ENCODE measurements at places on chromosomes 13 and 19.
A peak's percentile ranks its signal among the peaks of the same experiment; 100 is the strongest.

- DNase-seq, result no peak
Observed at GRCh38 chr13:25927932-25928331, 123.9 kb downstream of the SHISA2 start.

DNA sequence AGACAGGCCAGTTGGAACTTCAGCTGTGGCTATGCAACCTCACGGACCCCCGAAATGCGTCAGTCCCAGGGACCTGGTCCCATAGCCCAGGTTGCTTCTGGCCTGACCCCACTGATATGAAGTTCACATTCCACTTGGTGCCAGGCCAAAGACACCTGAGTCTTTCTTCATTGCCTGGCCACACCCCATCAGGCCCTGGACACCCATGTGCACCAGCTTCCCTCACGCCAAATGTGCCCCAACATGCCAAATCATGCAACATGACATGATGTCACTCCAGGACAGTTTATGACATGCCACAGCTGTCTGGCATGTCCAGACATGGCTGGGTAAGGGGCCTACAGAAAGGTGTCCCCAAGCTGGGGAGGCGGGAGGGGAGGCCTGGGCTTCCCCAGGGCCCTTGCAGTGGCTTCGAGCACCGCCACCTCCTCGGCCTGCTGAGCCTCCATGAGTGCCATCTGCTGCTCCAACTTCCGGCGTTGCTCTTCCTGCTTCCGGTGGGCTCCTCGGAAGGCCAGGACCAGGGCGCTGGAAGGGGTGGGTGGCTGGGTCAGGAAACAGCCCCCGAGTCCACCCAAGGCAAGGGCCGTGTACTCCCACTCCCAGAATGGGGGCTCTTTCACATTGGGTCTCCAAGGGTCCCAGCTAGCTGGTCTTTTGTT, 4.3 kb upstream of the NR2F6 start:
- DNase-seq, result no peak

DNA sequence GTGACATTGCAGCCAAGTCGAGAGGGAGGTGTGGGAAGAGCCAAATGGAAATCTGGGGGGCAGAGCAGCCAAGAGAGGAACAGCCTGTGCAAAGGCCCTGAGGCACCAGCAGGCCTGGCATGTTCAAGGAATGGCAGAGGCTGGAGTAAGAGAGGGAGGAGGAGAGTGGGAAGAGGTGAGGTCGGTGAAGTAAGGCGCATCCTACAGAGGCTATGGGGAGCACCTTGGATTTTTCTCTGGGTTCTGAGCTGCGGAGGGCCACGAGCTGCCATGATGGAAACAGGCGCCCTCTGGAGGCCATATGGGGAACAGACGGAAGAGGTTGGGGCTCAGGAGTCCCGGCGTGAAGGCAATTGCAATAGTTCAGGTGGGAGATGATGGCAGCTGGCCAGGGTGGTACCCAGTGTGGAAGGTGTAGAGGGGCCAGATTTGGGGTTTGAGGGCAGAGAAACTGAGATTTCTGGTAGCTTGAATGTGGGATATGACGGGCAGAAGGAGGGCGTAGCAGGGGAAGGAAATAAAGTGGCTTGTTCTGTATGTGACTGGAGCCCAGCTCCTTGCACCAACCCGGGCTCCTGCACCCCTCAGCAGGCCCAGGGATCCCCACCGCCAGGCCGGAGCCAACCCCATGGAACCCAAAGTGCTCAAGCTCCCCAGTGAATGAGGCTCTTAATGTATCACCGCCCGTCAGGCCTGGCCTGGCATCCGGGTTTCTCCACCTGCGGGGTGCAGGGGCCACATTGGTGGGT, 20.5 kb upstream of the STRN4 start:
- peak; percentile 72 for DNase-seq

GRCh38 chr13:113117335-113117872, 5.2 kb upstream of the F10 start:
- no peak for DNase-seq

GRCh38 chr19:8593931-8594330, 16.6 kb downstream of the ADAMTS10 start:
- DNase-seq, result no peak

GRCh38 chr13:106850973-106851650, 283.2 kb upstream of the ARGLU1 start:
- DNase-seq, result no peak

DNA sequence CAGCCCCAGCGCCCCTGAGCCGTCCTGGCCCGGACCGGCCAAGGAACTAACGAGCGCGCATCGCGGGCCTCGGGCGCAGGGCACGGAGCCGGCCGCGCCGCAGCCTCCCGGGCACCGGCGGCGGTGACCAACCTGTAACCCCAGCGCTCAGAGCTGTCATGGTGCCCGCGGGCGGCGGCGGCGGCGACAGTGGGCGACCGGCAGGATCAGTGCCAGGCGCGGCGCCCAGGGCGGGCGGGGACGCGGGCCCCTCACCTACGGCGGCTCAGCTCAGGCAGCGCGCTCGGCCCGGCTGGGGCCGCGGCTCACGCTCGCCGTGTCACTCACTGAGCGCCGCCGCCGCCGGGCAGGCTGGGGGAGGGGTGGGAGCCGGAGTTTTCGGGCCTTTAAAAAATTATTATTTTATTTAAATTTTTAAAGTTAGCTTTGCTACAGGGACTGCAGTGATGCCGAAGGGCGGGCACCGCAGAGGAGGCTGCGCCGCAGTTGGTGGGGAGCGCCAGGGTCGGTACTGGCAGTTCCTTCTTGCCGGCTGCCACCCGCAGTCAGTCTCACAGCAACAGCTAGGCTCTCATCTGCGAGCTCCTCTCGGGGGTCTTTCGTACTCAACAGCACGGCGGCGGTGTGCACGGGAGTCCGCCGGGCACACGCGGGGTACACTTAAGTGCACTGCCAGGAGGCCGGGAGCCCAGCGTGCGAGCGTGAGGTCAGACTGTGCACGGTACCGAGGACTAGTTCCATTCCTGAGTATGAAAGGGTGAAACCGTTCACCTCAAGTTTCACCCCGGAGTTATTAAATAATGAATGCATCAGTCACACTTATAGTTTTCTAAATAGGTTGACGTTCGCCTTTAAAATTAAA, at the start of gene NALCN:
TSS of gene NALCN (minus strand) at position 328 of the 862 bp plus-strand sequence. CDS start 17,382 bp downstream, outside the sequence.
- DNase-seq, result no peak

GRCh38 chr13:77310579-77311279, 16.2 kb downstream of the MYCBP2 start:
- DNase-seq, result no peak

DNA sequence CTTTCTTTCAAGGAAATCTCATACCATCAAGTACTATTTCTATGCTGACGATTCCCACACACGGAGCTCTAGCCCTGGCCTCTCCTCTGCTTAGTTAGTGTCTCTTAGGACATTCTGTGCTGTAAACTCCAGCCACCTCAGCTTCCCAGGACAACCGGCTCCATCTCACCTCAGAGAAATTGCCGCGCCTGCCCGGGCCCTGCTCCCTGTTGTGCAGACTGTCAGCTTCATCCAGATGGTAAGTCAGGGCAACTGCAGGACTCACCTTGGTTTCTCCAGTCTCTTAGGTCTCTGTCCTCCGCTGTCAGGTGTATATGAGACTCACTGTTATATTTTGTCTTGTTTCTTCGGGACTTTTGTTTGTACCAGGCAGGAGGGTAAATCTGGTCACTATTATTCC, 98.7 kb downstream of the SPACA7 start:
- no peak for DNase-seq

- no peak for DNase-seq
Observed at GRCh38 chr13:77423296-77423695, 96.4 kb upstream of the MYCBP2 start.

DNA sequence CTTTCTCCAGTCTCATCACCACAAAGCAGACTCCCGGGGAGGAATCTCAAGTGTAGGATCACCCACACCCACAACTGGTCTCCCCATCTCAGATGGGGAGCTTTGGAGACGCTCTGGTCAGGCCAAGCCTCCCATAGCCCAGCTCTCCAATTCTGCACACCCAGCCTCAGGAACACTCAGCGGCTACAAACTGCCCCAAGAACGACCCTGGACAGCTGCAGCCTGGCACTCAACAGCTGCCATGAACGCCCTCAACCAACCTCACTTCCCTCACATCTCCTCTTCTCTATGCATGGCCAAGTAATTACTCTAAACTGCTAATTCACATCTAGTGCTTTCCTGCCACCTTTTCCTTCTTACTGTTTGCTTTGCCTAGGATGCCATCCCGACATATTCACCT, 42.6 kb downstream of the DZIP1 start:
- no peak for DNase-seq

DNA sequence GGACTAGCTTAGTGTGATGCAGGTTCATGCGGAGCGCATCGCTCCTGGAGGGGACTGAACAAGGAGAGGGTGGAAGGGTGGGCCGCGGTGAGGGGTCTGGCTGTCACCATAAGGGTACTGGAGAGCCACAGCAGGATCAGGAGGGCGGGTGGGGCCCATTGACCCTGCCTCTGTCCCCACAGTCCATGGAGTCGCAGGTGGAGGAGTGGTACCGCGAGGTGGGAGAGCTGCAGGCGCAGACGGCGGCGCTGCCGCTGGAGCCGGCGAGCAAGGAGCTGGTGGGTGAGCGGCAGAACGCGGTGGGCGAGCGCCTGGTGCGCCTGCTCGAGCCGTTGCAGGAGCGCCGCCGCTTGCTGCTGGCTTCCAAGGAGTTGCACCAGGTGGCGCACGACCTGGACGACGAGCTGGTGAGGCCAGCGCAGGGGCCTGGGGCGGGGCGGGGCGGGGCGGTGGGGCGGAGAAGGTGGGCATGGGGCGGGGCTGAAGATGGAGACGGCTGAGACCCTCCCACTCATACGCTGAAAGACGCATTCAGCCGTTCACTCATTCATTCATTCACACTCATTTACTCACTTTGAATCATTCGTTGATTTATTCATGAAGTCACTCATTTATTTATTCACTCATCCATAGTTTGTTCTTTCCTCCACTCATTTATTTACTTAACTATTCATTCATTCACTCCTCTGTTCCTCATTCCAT, 27.5 kb upstream of the SHKBP1 start:
- peak; percentile 65 for DNase-seq

GRCh38 chr19:29544656-29545360, 19.0 kb downstream of the VSTM2B start:
- no peak for DNase-seq

DNA sequence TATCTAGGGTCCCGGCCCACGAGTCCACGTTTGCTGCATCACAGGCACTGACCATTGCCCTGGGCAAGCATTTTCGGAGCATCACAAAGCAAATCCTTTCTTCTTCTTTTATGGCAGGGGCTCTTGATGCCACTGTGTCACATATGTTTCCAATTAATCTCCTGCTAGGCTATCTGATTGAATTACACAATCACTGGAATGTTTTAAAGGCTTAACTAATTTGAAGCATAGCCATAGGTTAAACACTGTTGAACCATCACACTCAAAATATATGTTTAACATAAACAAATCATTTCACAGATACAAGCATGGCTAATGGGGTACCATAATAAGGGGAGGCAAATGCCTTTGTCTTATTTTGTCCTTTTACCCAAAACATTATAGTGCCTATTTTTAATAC, 338.3 kb downstream of the POU4F1 start:
- no peak for DNase-seq

DNA sequence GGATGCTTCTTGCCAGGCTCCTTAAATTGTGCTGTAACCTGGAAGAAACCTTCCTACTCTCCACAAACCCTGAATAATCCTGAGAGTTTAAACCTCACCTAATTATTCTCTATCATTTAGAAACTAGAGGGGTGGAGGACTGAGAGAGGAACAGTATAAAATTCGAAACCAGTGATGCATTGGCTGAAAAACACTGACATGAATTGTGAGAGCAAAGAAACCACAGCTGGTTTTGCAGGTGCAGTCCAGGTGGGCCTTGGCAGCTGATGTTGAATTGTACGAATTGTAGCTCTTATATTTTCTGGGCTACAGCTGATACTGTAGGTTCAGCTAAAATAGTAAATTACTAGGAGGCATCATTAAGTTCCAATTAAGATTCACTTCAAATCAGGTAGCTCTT, 227.0 kb upstream of the SLITRK5 start:
- no peak for DNase-seq
